ENCODE measurements at places on chromosomes 2 and 18.
A peak's percentile ranks its signal among the peaks of the same experiment; 100 is the strongest.

DNA sequence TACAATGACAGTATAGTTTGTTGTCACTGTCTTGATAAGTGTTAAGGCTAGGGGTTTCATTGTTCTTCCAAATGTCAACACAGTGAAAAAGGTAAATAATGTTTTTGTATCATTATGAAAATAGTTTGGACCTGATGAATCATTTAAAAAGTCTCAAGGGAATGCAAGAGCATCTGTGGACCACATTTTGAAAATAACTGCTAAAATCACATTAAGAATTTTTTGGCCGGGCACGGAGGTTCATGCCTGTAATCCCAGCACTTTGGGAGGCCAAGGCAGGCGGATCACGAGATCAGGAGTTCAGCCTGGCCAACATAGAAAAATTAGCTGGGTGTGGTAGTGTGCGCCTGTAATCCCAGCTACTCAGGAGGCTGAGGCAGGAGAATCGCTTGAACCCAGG is 10.3 kb downstream of the SCN1A start:
- DNase-seq: no peak

DNA sequence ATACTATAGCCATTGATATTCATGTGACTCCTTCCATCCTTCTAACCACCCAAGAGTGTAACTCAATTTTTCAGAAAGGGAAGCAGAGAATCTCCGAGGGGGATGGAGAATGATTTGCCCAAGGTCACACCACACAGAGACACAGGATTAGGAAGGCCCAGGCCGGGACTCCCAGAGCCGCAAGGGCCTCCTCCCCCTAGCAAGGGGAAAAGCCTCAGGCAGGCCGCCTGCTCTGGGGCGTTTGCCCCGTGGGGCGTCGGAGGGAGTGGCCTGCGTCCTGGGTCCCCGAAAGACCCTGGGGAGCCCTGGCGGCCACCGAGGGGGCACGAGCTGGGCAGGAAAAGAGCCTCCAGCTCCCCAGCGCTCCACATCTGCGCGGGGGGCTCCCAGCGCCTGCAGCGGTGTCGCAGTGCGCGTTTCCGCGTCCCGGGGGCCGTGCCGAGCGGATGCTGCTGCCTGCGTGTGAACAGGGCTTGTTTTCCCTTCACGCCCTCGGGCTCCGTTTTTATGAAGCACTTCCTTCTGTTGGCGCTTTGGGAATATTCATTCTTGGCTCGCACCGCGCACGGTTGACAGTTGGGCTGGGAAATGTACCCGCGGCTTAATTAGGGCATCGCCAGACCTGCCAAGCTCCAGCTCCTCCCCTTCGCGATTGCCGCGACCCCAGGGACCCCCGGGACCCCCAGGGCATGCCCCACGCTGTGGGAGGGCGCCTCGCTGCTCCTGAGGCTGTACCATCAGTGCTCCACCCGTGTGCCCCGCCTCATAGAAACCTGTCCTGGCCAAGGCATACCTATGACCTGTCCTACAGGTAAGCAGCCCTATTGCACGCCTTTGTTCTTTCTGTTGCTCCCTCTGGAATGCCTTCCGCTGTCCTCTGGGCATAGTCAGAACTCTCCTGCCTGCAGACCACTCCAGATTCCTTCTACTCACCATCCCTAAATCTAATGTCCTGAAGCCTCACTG is 158.9 kb upstream of the GLI2 start:
- DNase-seq: peak; percentile 45

GRCh38 chr18:63972002-63972376 is 2.1 kb downstream of the SERPINB8 start:
- DNase-seq: no peak

GRCh38 chr18:7757175-7757574 is 190.1 kb downstream of the PTPRM start:
- DNase-seq: no peak

DNA sequence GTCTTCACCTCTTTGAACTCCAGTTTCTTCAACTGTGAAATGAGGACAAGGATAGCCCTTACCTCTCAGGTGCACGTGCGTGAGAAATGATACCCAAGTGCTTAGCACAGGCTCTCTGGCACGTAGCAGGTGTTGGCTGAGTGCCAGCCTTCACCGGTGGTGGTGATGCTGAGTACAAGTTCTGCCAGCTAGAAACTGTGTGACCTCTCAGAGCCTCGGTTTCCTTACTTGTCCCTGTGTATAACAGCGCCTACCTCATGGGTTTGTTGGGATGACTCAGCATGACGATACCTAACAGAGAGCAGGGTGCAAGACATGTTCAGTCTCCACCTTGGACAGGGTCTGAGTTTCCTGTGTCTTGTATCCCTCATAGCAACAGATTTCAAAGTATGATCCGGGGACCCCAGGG is 205.1 kb downstream of the TNS1 start:
- DNase-seq: no peak

Data from SK-MEL-5 (cell line).